ENCODE measurements at places on chromosomes 13 and 19. TPM values are rescaled to one million over a fixed set of nuclear protein-coding genes. Genes with fewer than 3 reads are reported as not detected.

The STOML3 gene
- total RNA-seq: not detected

The SIGLEC11 gene
- not detected for total RNA-seq

The NOVA2 gene
- 0.27 TPM for total RNA-seq

The SCN1B gene
- total RNA-seq: 12.1 TPM

The MYPOP gene
- total RNA-seq: 2.4 TPM

The PCDH17 gene
- total RNA-seq: 1.4 TPM

The AP1M2 gene
- total RNA-seq: not detected

The PABPC3 gene
- total RNA-seq: 0.08 TPM

The TMEM145 gene
- not detected for total RNA-seq

The DCT gene
- under 0.01 TPM for total RNA-seq

The ADGRE3 gene
- total RNA-seq: not detected

The UNC13A gene
- total RNA-seq: 0.49 TPM

The CFAP97D2 gene
- total RNA-seq: not detected

The CD33 gene
- total RNA-seq: not detected

The PLEKHG2 gene
- total RNA-seq: 14.1 TPM

The FFAR1 gene
- not detected for total RNA-seq

The CGB1 gene
- total RNA-seq: not detected

The EBI3 gene
- 0.33 TPM for total RNA-seq

The TEX101 gene
- not detected for total RNA-seq

The PROZ gene
- not detected for total RNA-seq

The SLC10A2 gene
- total RNA-seq: not detected

The CYP2A6 gene
- not detected for total RNA-seq

The FUT6 gene
- total RNA-seq: not detected

The FCER2 gene
- total RNA-seq: not detected

The MAG gene
- not detected for total RNA-seq

The IRS2 gene
- 15.2 TPM for total RNA-seq

The SLC5A5 gene
- total RNA-seq: not detected

The MAB21L1 gene
- total RNA-seq: 3.7 TPM

The DIAPH3 gene
- 40.9 TPM for total RNA-seq

The SIAH3 gene
- not detected for total RNA-seq

The LRG1 gene
- total RNA-seq: not detected

The ZGLP1 gene
- 0.63 TPM for total RNA-seq

The GPI gene
- total RNA-seq: 132 TPM

The SH2D3A gene
- total RNA-seq: not detected

The RBM26 gene
- total RNA-seq: 28.1 TPM

Data from fibroblast of the aortic adventitia (primary cell).